ENCODE measurements at places on chromosomes 12 and 14.

DNA sequence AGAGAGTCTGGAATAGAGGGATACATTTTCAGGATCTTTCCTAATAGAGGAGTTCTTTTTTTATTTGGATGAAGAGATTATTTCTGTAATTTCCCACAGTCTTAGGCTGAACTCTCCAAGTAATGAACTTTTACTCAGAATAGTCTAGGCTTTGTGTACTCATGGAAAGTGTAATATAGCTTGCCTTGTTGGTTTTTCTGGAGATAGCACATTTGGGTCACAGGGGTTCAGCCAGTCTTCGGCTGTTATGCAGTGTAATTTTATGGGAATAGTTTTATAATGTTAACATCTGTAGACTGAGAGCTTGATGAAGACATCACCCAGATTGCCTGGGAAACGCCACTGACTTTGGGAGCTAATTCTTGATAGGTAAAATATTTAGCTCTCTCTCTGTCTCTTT, 450.8 kb downstream of the RAD51B start:
- DNase-seq, result no peak

DNA sequence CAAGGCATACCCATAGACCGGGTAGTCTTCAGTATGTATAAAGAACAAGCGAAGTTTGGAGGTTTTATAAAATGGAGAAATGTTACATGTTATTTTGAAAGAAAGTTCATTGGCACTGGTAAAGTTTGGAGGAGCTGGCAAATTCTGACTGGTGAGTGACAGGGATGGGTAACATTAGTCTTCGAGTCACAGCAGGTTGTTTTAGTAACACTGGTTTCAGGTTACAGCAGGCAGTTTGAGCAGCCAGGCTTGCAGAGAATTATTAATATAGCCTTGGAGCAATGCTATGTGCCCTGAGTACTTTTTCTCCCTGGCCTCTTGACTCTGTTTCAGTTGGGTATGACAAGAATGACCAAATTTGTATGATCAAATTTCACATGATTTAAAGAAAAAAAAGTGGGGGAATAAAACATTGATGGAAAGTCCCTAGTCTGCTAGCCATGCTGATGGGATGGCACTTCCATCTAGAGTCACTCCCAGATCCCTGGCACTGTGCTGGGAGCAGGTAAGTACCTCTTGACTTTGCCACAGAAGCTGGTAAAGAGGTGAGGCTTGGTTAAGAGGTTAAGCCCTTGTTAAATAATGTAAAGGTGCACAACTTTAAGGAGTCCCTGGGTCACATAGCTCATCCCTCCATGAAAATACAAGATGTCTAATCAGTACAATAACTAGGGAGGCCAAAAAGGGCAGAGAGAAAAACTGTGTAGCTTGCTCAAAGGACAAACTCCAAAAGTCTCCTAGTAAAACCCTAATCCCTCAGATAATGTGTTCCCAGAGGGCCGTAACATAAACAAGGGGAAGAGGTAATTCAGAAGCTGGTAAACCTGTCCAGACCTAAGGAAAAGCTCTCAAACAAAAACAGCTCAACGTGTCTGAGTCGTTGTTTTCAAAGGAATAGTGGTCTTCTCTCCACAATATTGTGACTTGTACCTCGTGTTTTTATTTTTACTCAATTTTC, 12.7 kb upstream of the SVOP start:
- no peak for DNase-seq

GRCh38 chr12:21906919-21907493, 34.2 kb downstream of the ABCC9 start:
- DNase-seq, result no peak

DNA sequence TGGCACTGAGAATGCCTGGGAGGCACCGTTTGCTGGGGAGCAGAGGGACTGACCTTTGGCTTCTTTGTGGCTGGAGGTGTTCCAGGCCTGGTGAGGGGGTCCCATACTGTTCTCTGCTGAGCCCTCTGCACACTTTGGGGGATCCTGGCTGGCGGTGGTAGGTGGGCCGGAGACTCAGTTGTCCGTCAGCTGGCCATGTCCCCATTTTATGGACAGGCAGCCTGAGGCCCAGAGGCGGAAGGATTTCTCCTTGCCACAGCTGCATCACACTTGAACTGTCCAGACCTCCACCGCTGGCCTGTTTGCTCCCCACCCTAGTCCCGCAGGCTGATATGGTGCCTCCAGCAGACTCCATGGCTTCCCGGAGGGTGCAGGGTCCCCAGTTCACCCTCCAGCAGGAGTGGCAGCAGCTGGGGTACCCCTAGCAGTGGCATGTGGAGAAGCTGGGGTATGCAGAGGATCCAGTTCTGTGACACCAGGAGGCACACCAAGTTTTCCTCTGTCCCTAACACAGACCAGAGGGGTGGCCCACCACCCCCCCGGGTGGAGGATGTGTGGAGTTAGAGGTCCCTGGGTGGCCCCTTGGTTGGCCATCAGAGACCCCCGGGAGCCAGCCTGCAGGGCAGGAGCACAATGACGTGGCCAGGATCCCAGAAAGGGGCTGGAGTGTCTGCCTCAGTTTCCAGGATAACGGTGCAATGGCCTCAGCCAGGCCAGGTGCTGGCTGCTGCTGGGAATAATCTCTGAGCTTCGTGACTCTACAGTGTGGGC, 14.8 kb downstream of the SLC25A29 start:
- DNase-seq, result no peak

DNA sequence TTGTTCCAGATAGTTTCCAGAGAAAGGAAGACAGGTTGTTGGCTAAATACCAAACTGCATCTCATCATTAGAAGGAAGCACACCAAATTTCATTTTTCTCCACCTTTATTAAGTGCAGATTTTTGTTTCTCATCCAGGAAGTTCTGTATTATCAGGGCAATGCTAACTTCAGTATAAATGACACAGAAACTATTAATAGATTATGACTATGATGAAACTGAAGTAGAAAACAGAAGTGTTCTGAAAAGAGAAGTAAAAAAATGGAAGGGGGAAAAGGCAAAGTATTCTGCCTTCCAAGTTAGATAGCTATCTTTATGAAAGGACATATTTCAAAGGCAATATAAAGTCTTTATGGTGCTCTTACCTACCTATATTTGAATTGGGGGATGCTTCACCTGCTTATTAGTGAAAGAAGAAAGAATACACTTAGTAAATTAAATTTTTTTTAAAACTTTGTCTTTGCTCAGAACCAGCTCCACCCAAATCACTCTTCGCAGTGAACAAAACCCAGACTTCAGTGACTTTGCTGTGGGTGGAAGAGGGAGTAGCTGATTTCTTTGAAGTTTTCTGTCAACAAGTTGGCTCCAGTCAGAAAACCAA, 223.9 kb downstream of the PTPRO start:
- peak; percentile 62 for DNase-seq

DNA sequence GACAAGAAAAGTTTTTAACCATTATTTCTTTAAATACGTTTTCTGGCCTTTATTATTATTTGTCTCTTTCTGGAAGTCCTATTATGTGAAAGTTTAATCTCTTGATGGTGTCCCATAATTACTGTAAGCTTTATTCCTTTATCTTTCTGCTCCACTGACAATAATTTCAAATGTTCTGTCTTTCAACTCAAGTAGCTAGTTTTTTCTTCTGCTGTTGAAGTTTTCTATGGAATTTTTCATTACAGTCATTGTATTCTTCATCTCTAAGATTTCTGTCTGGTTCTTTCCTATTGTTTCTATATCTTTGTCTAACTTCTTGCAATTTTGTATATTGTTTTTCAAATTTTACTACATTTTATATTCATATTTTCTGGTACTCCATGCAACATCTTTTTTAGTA, 173.6 kb upstream of the MGAT4C start:
- no peak for DNase-seq

- DNase-seq, result no peak
These were observed 37.7 kb upstream of the SFSWAP start for GRCh38 chr12:131672941-131673887.

- DNase-seq, result no peak
These were observed 1005.8 kb downstream of the TRHDE start for GRCh38 chr12:73277971-73278370.

DNA sequence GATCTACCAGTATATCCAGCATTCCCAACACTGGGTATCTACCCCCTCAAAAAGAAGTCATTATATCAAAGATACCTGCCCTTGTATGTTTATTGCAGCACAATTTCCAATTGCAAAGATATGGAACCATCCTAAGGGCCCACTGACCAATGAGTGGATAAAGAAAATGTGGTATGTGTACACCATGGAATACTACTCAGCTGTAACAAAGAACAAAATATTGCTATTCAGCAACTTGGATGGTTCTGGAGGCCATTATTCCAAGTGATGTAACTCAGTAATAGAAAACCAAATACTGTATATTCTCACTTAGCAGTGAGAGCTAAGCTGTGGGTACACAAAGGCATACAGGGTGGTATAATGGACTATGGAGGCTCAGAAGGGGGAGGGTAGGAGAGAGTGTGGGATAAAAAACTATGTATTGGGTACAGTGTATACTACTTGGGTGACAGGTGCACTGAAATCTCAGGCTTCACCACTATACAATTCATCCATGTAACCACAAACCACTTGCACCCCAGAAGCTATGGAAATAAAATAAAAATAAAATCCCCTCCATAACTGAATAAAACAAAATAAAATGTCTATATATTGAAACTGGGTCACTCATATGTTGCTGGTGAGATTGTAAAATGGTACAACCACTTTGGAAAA, 34.7 kb upstream of the STK38L start:
- no peak for DNase-seq

DNA sequence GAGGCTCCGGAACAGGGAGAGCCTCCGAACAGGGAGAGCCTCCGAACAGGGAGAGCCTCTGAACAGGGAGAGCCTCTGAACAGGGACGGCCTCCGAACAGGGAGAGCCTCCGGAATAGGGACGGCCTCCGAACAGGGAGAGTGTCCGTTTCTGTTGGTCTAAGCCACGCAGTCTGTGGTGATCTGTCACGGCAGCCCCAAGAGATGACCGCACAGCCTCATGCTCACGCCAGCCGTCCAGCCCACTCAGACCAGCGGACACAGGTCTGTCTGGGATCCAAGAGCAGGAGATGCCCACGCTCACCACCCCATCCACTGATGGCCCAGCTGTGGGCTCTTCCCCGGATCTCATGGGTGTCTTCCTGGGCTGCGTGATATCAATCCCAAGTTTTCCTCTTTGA, 33.3 kb downstream of the GALNT9 start:
- DNase-seq, result no peak

DNA sequence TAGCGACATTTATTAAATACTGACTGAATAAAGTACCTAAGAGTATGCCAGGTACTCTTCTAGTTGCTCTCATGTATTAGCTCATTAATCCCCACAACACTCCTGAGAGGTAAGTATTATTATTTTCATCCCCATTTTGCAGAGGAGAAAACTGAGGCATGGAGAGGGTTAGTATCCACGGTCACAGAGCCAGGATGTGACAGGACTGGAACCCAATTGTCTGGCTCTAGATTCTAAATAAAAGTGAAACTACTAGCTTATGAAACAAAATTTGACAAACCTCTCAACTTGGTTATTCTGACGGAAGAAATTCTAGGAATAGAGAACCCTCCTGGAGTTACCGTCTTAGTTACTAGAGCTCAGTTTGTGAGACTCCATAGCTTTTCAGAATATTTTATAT, 112.2 kb downstream of the CHST11 start:
- no peak for DNase-seq

- peak; percentile 86 for DNase-seq
These were observed 3.5 kb downstream of the FOS start for GRCh38 chr14:75282170-75282554.

GRCh38 chr12:14278294-14278953, 87.1 kb upstream of the ATF7IP start:
- no peak for DNase-seq

- no peak for DNase-seq
These were observed 46.1 kb downstream of the MAPKAPK5 start for GRCh38 chr12:111887926-111888745.

GRCh38 chr12:53869500-53869899, 69.1 kb upstream of the HOXC13 start:
- DNase-seq, result no peak

DNA sequence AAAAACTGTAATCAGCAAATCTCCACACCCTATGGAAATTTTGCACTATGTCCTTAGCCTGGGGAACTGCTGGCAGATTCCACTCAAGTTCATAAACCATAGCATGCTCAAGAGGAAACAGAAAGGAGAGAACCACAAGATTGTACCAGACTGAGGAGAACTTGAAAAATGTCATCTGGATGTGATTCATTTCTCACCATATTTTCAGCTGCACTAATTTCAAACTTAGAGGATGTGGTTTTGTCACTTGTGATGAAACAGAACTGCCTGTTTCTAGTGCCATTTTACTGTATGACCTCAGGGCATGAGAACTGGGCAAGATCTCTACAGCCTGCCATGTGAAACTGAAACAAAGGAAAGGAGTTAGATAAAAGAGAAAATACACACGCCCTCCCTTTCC, 1493.1 kb upstream of the FLRT2 start:
- DNase-seq, result peak; percentile 16

GRCh38 chr14:70359076-70359424, 433 bp downstream of the COX16 start:
- no peak for DNase-seq

DNA sequence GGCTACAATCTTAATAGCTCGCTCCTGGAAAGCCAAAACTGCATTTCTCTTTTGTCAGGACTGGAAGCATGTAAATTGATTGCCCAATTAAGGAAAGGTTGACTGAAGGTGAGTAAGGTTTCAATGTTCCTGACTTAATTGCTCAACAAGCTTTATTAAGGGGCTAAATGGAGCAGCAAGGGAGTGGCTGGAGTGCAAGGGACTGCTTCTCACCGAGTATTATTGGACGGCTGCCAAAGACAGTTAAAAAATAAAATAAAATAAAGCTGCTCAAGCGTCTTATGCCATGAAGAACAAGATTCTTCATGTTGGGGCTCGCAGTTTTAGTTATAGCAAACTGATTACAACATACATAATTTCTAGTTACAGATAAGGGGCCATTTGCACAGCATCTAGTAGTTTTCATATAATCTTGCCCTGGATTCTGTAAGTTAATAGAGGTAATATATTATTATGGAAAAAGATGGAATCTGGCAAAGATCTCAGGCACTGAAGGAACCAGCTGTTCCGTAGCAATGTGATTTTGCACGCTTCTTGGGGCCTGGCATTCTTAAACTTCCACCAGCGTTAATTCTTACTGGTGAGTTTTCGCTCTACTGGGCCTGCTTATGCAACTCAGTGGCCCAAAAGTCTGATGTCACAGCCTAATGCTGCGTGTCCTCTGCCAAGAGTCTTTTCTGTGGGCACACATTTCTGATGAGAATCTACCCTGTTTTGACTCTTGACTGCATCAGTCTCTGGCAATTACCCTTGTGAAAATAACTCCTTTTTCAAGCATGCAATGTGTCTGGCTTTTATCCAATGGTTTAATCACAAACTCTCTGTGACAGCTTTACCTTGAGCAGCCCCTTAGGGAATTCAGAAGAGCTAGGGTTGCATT, 108.5 kb downstream of the SLC38A1 start:
- no peak for DNase-seq

Data from CD4-positive, alpha-beta T cell treated with Interleukin-21 for 1 hour (primary cell).